ENCODE measurements at places on chromosomes 5 and 9.

- DNase-seq: no peak
Observed at GRCh38 chr5:164233791-164234190, 728.4 kb downstream of the MAT2B start.

DNA sequence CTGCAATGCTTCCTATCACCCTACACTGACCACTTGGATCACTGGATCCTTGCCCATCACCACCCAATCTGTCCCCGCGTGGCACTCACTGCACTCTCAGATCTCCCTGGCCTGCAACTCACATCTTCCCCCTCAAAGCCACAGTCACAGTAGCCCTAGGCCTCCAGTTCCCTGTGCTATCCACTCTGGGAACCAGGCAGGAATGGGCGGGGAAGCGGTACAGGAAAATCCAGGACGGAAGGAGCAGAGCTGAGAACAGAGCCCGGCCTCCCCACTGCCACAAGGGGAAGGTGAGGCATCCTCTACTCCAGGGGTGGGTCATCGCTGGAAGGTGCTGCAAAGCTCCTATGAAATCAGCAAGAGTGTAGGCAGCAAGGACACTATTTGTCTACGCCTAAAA is 102.6 kb downstream of the ESM1 start:
- no peak for DNase-seq

GRCh38 chr9:128115187-128116103 is 12.1 kb downstream of the PTGES2 start:
- no peak for DNase-seq

DNA sequence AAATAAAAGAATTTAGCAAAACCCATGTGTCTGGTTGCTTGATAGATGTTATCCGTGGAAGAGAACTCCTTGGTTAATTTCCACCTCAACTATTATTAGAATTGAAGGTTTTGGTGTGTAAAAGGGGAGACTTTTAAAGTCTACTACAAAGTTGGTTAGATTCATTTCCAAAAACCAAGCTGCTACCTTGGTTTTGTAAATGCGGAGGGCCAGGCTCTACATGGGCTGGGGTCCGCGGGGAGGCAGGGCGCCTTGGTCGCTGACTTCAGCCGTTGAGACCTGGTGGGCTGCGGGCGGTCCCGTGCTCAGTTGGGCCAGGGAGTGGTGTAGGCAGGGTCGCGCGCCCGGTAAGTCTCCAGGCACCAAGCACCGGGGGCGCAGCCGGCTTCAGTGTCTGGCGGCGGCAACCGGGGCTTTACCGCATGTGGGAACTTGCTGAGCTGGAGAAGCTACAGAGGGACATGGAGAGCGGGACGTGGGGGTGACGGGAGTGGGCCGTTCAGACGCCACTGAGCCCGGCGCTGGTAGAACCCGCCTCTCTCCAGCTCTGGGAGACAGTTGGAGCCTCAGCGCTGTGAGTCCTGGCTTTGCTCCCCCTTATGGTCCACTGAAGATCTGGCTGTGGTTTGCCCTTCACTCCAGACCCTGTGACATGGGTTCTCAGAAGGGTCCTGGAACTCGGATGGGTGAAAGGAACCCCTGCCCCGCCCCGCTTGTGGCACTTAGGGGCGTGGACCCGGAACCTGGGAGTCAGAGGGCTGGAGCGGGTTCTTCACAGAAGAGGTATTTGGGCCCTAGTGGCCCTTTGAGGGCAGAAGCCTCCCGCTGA is 11.8 kb downstream of the NR2F1 start:
- no peak for DNase-seq

GRCh38 chr9:134689321-134690181 is 47.9 kb downstream of the COL5A1 start:
- DNase-seq: peak; percentile 14

DNA sequence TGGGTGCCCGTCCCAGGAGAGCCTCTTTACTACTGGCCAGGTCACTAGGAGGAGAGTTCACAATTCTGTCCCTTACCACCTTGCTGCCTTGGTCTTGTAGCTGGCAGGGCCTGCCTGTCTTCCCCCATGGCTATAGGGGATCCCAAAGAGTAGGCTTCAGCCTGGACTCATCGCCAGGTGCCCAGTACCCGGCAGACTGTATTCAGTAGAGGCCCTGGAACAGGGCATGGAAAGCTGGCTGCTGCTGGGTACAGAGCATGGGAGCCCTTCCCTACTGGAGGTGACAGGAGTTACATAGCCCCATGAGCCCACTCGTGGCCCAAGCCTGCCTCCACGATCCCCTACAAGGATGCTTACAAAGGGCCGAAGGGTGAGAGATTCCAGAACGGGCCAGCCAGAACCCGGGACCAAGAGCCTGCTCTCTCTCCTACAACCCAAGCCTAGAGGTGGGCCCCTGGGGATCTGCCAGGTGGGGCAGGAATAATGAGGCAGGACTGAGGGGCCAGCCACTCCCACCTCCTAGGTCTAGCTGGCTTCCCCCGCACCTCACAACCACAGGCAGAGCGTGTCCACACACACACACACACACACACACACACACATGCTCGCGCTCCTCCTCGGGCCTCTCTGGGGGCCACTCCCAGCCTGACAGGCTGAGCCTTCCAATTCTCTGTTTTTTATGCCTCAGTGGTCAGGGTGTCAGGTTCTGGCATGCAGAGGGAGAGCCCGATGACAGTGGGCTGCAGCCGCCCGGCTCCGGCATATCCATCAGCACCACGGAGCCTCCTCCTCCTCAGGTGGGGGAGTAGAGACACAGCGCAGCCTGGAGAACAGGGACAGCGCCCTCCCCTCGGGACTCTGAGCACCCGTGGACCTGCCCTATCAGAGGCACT is 186.0 kb downstream of the PAX5 start:
- no peak for DNase-seq

DNA sequence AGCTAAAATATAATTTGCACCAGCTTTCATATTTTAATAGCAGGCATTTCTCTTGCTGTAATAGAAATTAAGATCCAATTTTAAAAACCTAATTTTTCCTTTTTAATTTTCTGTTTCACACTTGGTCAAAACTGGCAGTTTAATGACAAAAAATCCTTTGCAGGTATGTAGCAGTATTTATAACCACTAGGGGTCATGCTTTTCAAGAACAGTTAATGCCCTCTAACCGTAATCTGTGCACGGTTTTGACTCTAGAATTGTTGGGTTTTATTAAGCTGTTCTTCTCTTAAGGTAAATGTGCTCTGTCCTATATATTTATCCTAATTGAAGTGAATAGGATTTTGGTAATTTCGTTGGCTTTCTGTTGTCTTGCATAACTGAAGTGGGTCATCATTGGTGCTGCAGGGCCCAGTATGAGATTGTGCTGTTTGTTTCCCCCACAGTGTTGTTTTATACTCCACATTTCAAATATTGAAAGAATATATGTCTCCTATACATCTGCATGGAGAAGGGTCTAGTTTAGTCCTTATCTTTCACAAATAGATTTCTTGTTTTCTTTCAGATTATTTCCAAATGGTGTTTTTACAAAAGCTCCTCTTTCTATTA is 107.4 kb downstream of the SCAMP1 start:
- no peak for DNase-seq

DNA sequence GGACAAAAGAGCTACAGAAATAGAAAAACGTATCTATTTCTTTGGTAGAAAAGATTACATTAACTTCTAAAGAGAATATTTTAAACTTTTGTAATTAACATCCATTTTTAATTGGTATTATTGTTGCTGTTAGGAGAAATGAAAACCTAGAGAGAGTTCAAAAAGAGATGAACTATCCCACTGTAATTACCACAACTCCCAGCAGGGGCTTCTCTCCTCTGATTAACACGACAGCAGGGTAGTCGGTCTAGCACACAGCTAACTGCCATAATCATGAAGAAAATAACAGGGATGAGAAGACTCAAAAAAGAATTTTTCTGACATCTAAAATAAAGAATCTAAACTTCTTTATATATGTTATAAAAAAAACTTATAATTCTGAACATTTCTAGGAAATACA is 86.2 kb upstream of the CDH9 start:
- DNase-seq: no peak

- no peak for DNase-seq
Observed at GRCh38 chr5:153135411-153135810, 355.1 kb upstream of the GRIA1 start.

GRCh38 chr5:60960591-60960990 is 15.6 kb downstream of the NDUFAF2 start:
- no peak for DNase-seq

DNA sequence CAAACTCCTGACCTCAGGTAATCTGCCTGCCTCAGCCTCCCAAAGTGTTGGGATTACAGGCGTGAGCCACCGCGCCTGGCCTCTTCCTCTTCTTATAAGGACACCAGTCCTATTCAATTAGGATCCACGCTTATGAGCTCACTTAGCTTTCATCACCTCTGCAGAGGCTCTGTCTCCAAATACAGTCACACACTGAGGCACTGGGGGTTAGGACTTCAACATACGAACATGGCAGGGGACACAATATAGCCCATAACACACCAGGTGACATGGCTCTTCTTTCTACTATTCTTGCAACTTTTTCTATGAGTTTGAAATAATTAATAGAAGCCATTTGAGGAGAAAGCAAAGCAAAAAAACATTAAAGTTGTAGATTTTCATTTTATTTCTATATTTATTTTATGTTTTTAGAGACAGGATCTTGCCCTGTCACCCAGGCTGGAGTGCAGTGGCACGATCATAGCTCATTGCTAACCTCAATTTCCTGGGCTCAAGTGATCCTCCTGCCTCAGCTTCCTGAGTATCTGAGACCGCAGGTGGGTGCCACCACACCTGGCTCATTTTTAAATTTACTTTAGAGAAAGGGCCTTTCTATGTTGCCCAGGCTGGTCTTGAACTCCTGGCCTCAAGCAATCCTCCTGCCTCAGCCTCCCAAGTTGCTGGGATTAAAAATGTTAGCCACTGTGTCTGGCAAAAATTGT is 6.0 kb upstream of the PRRT1B start:
- no peak for DNase-seq

DNA sequence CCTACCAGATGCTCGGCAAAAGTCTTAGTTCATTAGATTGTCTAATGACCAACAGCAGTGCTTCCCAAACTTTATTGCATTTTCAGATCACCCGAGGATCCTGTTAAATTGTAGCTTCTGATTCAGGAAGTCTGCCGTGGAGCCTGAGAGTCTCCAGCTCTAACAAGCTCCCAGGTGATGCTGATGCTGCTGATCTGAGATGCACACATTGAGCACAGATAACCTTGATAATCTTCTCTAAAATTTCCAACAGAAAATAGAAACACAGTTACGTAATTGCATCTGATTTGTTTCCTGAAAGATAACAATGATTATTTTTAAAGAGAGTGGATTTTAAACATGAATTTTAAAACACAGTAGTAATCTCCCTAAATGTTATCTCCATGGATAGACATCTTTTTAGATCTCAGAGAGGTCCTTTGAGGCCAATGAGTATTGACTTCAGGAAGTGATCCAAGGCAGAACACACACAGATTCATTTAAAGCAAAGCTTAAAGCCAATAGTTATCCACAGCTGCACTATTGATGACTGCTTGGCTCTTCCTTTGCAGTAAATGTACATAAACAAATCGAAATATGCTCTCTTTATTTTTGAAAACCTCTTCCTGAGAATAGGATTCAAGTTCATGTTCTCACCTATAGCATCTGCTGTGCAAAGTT is 122.8 kb upstream of the TNPO1 start:
- no peak for DNase-seq

DNA sequence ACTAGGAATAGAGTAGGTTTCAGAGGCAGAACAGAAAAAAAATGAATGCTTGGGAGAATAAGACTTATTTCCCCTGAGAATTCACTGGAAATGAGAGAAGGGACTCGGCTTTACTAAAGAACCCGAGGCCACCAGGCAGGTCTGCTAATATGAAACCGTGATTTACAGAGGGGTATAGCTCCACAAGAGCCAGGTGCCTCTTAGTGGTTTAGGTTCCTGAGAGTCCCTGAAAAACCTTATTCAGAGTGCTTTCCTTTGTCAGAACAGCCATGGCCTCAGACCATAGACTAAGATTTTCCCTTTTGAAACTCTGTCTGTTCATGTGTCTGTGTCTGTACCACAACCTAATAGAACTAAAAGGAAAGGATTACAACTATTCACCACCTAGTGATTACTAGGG is 35.9 kb upstream of the PUM3 start:
- DNase-seq: no peak

GRCh38 chr9:114849450-114849849 is 43.6 kb upstream of the TNFSF15 start:
- DNase-seq: no peak

Measured in putamen (tissue), 1 donor.